Astrocyte of the cerebellum (primary cell): ENCODE measurements at places on chromosomes 3 and 15.

- no peak for DNase-seq
Measured at GRCh38 chr3:24503616-24504113, 9.0 kb upstream of the THRB start.

DNA sequence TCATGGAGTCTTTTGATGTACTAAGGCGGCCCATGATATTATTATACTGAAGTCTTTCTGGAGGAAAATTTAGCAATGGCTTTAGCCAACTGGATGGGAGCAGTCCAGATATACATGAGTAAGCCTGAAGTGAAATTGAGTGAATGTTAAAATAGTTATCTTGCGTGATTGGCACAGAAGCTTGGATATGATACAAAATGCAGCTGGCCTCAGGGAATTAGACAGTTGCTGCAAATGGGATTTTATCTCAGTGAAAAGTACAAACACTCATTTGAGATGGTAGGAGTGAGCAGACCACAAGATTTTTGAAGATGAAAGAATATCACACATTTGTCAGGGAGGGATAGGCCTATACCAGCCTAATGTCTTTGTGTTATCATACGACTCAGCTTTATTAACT, 8.9 kb downstream of the LMOD3 start:
- DNase-seq: no peak

GRCh38 chr3:185361920-185362319, 1.0 kb upstream of the MAP3K13 start:
- no peak for DNase-seq

DNA sequence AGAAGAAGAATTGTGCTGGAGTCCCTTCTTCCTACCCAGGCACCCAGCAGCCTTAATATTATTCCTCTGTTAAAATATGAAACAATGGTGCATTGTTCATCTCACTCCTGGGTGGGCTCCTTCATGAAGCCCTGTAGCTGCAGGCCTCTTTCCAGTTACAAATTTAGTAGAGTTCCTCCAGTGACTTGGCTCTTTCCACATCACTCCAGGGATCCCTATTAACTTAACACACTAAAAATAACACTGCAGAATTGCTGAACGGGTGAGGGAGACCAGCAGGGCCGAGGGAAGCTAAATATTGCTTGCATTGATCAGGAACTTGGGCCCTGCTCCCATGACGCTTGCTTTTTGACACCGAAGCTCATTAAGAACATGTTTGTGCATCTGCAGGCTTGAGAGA, 142.3 kb downstream of the PDCD6IP start:
- DNase-seq: no peak

- peak; percentile 53 for DNase-seq
Measured at GRCh38 chr15:96115642-96116041, 214.9 kb upstream of the NR2F2 start.

- peak; percentile 71 for DNase-seq
Measured at GRCh38 chr15:89740137-89740536, 10.9 kb downstream of the MESP1 start.

DNA sequence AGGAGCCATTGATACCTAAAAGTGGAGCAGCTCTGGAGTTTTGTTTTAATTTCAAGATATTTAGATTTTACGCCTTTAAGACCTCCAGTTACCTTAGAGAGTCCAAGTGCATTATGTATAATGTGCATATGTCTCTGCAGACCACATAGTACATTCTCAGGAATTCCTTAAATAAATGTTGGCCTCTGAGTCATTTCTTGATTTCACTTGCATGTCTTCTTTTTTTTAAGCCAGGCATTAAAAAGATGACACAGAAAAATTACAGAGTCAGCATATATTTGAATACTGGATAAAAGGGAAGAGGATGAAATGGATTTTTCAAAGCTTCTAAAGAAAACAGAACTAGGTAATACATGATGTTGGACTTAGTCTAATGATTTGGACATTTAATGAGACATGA, 125.2 kb downstream of the TMCO5A start:
- no peak for DNase-seq

DNA sequence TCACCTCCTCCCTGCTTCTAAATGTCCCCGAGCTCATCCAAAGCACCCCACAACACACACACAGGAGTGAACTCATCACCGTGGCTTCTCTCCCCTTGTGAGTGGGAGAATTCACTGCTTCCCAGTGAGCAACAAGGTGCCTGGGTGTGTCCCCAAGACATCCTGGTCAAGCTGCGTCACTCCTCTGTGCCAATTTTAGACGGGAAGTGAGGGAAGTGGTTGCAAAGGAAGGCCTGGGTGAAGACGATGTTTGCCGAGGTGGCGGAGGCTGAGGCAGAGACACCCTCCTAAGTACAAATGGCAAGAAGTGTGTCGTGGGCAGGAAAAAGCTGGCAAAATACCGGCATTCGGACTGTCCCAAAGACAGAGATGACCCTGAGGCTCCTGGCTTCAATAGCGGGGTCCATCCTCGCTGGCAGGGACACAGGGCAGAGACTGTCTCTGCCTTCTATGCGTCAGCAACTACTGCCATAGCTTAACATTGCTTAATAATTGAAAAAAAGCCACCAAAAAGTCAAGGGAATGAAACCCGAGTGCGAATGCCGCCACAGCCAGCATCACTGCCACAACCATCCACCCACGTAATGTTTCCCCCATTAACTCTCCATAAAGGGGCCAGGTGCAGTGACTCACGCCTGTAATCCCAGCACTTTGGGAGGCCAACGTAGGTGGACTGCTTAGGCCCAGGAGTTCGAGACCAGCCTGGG, 72.8 kb downstream of the VGLL4 start:
- DNase-seq: no peak

DNA sequence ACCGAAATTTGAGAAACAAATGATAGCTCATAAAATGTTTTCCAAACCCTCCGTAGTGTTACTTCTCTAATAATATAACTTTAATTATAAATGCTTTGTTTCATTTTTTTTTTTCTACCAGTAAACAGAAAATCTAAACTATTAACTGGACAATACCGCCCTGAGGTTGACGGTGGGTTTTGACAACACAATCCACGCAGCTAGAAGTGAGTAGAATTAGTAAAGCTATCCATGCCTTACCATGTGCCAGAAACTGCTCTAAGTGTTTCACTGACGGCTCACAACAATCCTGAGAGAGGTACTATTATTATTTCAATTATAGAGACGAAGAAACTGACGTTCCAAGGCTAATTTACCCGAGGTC, 410 bp downstream of the NDUFAF1 start:
- no peak for DNase-seq

- DNase-seq: no peak
Measured at GRCh38 chr3:99843590-99844258, 26.1 kb downstream of the CMSS1 start.

DNA sequence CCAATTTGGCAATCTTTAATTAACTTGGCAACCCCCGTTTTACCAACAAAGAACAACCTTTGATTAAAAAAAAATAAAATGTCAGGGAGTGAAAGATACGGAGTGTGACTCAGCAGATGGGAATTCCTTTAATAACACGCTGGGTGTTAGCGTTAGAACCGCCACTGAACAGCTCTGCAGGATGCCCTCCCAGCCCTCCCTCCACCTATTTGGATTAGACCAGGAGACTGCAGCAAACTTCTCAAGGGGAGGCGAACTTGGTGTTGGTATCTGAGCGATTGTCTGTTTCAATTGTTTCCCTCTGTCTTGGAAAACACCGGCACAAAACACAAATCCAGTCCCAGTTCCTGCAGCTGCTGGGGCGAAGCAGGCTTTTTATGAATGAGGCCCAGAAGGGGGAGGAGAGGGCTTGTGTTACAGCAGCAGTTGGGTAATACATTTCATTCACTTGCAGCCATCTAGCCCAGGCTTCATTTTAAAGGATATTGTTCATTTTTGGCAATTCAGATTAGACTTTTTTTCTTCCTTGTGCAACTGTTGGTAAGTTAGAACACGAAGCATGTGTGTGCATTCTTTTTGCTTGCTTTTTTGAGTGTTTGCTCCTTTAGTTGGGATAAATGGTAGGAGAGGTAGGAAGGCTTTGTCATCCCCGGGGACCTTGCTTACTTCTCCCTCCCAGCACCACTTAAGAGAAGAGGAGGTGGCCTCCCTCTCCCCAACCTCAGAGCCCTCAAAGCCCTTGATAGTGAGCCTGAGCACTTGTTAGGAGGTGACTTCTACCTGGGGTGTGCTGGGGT, 152.3 kb downstream of the IGF1R start:
- peak; percentile 71 for DNase-seq

DNA sequence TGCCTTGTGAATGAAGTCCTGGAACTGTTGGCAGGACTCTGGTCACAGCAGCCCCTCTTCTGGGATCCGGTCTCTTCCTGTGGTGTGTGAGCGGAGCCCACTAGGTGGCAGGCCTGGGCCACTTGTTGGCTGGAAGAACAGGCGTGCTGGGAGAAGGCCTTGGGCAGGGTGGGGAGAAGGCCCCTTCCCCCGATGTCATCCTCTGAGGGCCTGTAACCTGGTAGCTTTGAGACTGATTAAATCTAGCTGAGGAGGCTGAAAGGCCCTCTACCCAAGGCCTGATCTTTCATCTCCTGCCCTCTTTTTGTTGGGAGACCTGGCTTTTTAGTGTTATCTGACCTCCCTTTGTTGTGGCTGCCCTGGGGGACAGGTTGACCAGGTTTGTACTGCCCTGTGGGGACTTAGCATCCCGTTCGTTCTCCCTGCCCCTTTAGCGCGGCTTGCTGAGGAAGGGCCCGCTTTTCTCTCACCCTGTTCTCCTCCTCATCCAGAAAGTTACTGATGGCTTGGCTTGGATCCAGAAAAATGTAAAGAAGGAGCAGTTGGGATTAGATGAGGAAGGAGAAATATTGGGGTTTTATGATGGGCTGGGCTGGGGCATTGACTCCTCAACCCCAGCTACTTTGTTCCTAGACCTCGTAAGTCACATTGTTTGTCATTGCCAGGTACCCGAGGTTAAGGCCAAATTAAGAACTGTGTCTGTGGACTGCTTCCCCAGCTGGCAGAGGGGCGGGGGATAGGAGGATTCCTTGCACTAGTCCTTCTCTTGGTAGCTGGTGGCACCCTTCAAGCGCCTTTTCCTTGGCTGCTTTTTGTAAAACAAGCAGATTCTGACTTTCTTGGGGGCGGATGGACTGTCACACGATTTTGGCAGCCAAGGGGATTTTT, 48.5 kb downstream of the CHCHD6 start:
- peak; percentile 51 for DNase-seq

GRCh38 chr3:14536837-14537589, 3.1 kb downstream of the GRIP2 start:
- no peak for DNase-seq

GRCh38 chr15:88699861-88700260, 61.0 kb downstream of the ISG20 start:
- no peak for DNase-seq

GRCh38 chr3:40911928-40912327, 287.4 kb upstream of the CTNNB1 start:
- no peak for DNase-seq

DNA sequence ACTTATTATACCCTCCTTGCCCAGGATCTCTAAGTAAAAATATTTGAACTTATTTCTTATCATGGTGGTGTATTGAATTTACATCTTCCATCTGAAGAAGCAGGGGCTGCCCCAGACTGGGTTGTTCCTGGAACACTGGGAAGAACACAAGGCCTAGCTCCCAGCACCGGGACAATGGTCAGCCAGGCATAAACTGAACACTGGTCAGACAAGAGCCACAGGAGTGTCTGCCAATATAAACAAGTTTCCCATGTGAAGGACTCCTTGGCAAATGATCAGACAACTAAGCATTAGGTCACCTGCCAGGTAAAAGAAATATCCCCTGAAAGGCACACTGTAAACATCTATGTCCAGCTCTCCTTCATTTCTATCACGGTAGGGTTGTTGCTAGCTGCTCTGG, 172.4 kb downstream of the ATP8B4 start:
- no peak for DNase-seq

GRCh38 chr15:98410328-98410727, 238.0 kb upstream of the IGF1R start:
- no peak for DNase-seq

- DNase-seq: no peak
Measured at GRCh38 chr3:134527037-134527436, 41.2 kb downstream of the CEP63 start.

DNA sequence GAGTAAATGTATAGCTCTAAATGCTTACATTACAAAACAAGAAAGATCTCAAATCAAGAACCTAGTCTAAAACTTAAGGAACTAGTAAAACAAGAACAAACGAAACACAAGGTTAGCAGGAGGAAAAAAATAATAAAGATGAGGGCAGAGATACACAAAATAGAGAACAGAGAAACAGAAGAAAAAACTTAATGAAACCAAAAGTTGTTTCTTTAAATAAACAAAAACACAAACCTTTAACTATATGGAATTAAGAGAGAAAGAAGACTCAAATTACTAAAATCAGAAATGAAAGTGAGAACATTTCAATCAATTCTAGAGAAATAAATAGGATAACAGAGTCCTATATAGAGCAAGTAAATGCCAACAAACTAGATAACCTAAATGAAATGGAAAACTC, 59.6 kb downstream of the DLG1 start:
- no peak for DNase-seq

DNA sequence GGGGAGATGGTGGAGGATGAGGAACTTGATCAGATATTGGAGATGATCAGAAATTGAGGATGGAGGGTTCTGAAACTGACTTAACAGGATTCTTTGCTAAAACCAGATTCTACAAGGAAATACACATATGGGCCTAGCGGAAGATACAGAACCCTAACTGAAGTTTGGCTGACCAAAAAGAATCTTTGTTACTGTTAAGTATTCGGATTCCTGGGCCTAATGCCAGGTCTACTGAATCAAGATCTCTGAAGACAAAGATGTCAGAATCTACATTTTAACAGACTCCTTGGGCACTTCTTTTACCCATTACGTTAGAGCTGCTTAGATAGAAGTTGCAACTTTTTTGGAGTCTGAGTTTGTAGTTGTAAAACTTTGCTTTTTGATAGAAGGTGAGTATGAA, 137.7 kb downstream of the FNDC3B start:
- peak; percentile 68 for DNase-seq

- no peak for DNase-seq
Measured at GRCh38 chr15:60720493-60721256, 241.7 kb upstream of the ICE2 start.

- DNase-seq: no peak
Measured at GRCh38 chr3:121897296-121897695, 3.1 kb downstream of the SLC15A2 start.

- DNase-seq: no peak
Measured at GRCh38 chr3:165920984-165921383, 83.8 kb upstream of the BCHE start.
